PC-3 (cell line): ENCODE measurements at places on chromosomes 6 and 20. TPM values are rescaled to one million over a fixed set of nuclear protein-coding genes. Genes with fewer than 3 reads are reported as not detected.

NOX3 gene
- not detected in 2 replicates for total RNA-seq

- no peak for DNase-seq
Measured at GRCh38 chr6:11245381-11246256, 13.2 kb upstream of the NEDD9 start.

C2 gene
- 1.1 TPM in 1 of 2 replicates, not detected in the other for total RNA-seq

DNA sequence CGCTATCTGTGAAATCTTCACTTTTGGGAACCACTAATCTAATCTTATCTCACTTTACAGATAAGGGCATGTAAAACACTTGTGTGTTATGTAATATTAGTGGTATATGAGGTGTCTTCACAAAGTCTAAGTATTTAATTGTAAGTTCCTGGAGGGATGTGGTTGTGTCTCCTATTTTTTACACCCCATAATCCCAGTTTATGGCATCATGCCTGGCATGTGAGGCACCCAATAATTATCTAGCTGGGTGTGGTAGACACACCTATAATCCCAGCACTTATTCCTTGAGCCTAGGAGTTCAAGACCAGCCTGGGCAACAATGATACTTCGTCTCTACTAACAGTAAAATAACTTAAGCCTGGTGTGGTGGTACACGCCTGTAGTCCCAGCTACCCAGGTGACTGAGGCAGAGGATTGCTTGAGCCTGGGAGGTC lies 16.5 kb upstream of the TBCC start:
- DNase-seq = no peak

CTAGE9 gene
- total RNA-seq = not detected in 2 replicates
